ENCODE measurements at places on chromosomes 6 and 20. TPM values are rescaled to one million over a fixed set of nuclear protein-coding genes. Genes with fewer than 3 reads are reported as not detected.

DNA sequence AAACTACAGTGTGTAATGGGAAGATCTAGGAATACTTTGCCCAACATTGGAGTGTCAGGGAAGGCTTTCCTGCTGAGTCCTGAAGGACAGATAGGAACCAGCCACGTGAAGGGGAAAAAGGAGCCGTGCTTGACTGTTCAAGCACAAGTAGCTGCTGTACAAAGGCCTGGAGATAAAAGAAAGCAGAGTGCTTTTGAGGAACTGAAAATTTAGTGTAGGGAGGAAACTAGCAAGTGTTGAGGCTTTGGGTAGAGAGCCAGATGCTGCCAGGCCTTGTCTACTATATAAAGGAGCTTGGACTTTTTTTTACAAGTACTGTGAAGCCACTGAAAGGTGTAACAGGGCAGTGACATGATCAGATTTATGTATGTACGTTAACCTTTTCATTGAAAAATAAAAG is 39.0 kb downstream of the DSE start:
- no peaks in the 10 kb centered on the region for H3K36me3 ChIP-seq
- no peaks in the 10 kb centered on the region for H3K27me3 ChIP-seq
- no peak overlapping the region for H3K27ac ChIP-seq
- DNase-seq: no peak
- peaks cover 5% of the 10 kb centered on the region for H3K4me1 ChIP-seq

IRF4 gene
- total RNA-seq: 23.7 TPM

CYP24A1 gene
- 39.0 TPM for total RNA-seq

RSPH4A gene
- total RNA-seq: 1.8 TPM
